ENCODE measurements at places on chromosomes 7 and 10.

- DNase-seq: no peak
Observed at GRCh38 chr10:77580482-77580881, 57.1 kb downstream of the KCNMA1 start.

DNA sequence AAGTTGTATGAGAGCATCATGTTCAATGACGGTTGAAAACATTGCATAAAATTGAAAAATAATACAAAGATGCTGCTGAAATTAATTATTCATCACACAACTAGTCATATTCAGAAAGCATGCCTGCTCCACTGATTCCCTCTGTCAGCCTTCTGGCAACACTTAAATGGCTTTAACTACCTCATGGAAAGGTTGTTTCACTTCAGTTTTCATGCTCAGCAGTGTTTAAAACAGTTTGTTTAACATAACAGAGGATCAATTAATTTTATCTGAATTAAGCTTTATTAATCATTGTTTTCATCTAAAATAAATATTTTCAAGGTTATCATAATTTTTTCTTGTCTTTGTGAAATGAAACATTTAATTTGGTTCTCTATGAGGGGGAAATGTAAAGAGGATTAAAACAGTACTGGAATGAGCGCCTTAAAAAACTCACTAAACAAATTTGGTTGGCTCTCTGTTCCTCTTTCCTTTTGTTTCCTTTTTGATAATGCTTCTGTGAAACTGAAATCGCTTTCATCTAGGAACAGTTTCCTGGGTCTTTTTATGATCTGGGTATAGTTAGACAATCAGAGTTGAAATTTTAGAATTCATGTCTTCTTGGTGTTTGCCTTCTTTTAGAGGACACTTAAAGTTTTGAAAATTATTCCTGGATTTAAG is 427.4 kb downstream of the SH2D4B start:
- no peak for DNase-seq

DNA sequence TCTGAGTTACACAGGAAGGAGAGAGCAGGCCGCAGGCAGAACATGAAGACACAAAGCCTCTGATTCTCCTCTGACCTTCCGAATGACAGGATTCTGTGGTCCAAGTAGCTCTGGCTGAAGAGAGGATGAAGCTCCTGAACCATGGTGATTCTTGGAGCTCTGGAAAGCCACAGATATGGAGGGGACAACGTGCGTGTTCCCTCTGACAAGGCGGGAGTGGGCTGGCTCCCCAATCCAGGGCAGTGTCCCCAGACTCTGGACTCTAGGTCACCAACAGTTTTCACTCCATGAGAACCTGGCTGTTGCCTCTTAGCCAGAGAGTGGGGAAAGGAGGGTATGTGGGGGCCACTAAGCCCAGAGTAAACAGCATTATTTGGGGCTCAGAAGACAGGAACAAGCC is 7.4 kb upstream of the TRPV6 start:
- DNase-seq: no peak

- no peak for DNase-seq
Observed at GRCh38 chr7:30904561-30904960, 7.1 kb upstream of the AQP1 start.

GRCh38 chr10:17256627-17257026 is 28.6 kb downstream of the VIM start:
- DNase-seq: no peak

DNA sequence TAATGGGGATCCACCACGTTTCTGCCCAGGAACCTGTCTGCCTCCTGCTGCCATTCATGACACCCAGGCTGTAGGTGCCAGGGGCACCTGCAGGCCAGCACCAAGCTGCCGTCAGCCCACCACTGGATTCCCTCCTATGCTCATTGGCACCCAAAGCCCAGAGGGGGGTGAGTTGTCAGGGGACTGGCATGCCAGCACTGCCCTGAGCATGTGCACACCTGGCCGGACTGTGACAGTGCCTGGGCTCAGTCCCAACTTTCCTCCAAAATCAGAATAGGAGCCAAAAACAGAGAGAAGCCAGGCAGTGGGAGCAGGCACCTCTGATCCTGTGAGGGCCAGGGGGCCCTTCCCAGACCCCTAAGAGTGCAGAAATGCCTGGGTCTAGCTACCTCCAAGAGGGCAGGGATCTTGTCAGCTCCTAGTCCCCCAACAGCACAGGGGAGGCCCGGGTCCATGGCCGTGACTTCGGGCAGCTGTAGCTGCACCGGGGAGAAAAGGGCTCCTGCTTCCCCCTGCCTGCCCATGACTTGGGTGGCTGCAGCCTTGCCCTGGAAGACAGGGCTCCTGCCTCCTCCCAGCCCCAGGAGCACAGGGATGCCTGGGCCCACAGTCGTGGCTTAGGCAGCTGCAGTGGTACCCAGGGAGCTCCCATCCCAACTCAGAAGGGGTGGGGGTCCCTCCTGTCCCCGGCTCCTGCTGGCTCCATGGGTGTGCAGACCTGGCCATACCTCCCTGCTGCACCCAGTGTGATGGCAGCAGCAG is 249.8 kb upstream of the DKK1 start:
- no peak for DNase-seq

DNA sequence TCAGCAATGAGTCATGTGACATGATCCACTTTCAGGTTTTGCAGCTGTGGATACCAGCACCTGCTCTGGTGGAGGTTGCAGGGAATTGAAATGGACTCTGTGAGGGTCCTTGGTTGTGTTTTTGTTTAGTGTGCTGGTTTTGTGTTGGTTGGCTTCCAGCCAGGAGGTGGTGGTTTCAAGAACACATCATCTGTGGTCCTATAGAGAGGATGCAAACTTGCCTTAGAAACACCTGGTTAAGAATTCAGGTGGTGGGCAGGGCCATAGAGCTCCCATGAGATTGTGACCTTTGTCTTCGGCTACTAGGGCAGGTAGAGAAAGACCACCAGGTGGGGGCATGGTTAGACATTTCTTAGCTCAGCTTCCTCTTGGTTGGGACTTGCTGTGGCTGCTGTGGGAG is 59.2 kb upstream of the CYP2C9 start:
- DNase-seq: no peak

DNA sequence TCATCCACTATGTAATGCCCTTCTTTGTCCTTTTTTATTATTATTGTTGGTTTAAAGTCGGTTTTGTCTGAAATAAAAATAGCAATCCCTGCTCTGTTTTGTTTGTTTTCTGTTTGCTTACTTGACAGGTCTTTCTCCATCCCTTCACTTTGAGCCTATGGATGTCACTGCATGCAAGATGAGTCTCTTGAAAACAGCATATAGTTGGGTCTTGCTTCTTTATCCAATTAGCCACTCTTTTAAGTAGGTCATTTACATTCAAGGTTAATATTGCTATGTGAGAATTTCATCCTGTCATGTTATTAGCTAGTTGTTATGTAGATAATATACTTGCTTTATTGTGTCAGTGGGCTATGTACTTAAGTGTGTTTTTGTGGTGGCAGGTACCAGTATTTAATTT is 25.8 kb downstream of the COA1 start:
- no peak for DNase-seq

DNA sequence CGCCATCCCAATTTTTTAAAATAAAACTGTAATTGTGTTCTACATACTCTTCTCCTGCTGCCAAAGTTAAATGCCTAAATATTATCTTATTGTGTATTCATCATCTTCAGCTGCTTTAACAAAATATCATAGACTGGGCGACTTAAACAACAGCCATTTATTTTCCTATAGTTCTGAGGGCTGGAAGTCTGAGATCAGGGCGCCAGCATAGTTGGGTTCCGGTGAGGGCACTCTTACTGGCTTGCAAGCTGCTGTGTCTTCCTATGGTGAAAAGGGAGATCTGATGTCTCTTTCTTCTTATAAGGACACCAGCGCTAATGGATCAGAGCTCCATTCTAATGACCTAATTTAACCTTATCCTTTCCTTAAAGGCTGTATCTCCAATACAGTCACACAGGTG is 30.4 kb downstream of the CSTF2T start:
- DNase-seq: no peak

GRCh38 chr7:77930496-77930895 is 131.9 kb downstream of the PHTF2 start:
- no peak for DNase-seq

- DNase-seq: no peak
Observed at GRCh38 chr7:135790371-135790977, 41.9 kb upstream of the FAM180A start.

- no peak for DNase-seq
Observed at GRCh38 chr10:68550747-68551411, 9.3 kb upstream of the TET1 start.

- DNase-seq: no peak
Observed at GRCh38 chr10:119919826-119920225, 27.3 kb downstream of the SEC23IP start.

DNA sequence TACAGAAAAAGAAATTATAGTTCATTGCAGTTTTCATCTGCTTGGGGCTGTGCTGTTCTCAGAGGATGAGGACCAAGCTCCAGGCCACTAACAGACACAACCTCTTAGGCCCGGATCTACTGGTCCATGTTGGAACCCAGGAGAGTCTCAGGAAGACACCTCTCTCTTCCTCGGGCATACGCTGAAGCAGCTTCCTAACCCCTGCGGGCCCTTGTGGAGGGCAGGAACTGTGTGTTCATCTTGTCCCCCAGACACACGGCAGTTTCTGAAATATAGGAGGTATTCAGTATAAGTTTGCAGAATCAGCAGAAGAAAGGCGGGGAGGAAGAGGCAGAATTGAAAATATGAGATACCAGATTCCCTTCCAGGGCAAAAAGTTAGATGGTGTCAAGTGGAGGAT is 78.4 kb downstream of the EEPD1 start:
- DNase-seq: no peak

- DNase-seq: no peak
Observed at GRCh38 chr7:40468891-40469864, 334.4 kb downstream of the SUGCT start.

GRCh38 chr10:122494173-122494820 is 32.9 kb downstream of the HTRA1 start:
- no peak for DNase-seq

GRCh38 chr10:118481871-118482270 is 113.6 kb downstream of the PRLHR start:
- no peak for DNase-seq

- no peak for DNase-seq
Observed at GRCh38 chr7:129238546-129238945, 13.7 kb downstream of the AHCYL2 start.

GRCh38 chr7:45590679-45591057 is 16.5 kb downstream of the ADCY1 start:
- no peak for DNase-seq

DNA sequence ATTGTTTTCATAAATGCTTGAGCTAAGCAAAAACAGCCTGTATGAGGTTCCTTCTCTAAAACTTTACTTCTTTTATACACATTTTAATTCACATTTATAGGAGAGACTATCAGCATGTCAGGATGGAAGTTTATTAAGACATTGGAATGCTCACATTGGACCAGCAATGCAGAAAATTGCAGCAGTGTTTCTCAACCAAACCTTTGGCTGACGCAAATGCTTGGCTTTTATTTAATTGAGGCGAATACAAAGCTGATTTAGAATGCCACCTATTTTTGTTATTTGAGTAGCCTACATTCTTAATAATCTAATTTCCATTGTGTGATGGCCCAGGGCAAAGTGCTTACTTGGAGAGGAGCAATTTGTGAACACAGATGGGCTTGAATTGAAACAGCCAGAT is 283.2 kb downstream of the ARL4A start:
- DNase-seq: no peak

DNA sequence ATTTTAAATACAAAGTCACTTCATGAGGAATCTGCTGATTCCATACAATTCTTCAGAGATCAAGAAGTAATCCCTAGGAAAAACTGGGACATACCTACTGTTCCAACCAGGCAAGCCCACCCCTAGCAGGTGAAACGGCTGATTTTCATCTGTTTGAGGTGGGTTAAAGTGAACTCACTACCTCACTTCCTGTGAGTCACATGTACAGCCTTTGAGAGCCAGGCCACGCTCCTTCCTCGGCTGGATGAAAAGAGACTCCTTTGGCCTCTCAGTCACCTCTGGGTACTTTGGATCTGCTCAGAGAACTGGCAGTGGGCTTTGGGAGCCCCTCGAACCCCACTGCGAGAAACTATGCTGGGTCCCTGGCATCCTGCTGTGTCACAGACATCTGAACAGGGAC is 68.2 kb downstream of the CHST15 start:
- DNase-seq: no peak

GRCh38 chr7:6614953-6615722 is at the start of gene ZNF853:
Gene ZNF853, plus strand, starts transcription at chr7:6615610. Its CDS starts 565 bp downstream, at chr7:6616175.
- no peak for DNase-seq

Data from activated CD8-positive, alpha-beta memory T cell treated with anti-CD3 and anti-CD28 coated beads for 4 hours (primary cell).